ENCODE measurements at places on chromosomes 5 and 9. TPM values are rescaled to one million over a fixed set of nuclear protein-coding genes. Genes with fewer than 3 reads are reported as not detected.

DNA sequence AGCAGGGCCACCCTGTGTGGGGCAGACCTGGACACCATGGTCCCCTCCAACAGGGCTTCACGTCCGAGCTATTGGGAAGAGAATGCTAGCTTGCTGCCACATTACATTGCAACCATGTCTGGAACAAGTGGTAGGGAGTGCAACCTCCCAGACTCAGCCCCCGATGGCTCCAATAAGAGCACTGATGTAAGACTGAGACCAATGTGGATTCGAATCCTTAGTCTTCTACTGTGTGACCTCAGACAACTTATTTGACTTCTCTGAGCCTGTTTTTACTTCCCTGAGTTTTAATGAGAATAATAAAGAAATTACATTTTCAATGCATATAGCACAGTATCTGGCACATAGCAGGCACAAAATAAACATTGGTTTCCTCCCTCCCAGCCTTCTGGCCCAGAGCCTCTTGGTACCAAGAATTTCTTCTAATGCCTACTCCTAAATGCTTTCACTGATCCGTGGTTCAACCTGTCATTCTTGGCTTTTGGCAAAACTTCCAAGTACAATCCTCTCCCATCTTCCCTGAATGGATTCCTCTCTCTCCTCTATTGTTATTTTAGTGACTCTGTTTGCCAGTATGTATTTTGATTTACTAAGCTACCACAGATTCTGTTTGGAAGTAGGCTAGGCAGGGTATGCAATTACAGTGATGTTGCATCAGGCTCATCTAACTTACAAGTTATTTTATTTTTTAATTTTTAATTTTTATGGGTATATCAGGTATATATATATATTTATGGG lies 34.6 kb upstream of the COL15A1 start:
- no peak for DNase-seq
- no peak overlapping the region for H3K4me3 ChIP-seq

PPP1R26 gene
- 10.0 TPM for total RNA-seq

DNA sequence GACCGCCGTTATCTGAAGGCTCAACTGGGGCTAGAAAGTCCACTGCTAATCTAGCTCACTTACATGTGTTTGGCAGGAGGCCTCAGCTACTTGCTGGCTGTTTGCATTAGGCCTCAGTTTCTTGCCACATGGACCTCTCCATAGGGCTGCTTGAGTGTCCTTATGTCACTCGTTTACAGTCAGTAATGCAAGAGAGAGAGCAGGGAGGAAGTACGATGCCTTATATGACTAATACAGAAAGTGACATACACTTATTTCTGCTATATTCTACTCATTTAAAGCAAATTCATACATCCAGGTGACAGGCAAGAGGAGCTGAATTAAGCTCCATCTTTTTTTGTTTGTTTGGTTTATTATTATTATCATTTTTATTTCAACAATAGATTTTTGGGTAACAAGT lies 179.6 kb downstream of the LURAP1L start:
- no peaks in the 10 kb centered on the region for H3K27me3 ChIP-seq
- peaks cover 12% of the 10 kb centered on the region for H3K4me1 ChIP-seq
- no peak overlapping the region for H3K4me3 ChIP-seq
- H3K36me3 ChIP-seq: no peaks in the 10 kb centered on the region

GRCh38 chr5:170641589-170642031 lies 137.8 kb downstream of the KCNIP1 start:
- H3K4me3 ChIP-seq: no peak overlapping the region
- H3K4me1 ChIP-seq: no peaks in the 10 kb centered on the region
- no peaks in the 10 kb centered on the region for H3K27me3 ChIP-seq

DNA sequence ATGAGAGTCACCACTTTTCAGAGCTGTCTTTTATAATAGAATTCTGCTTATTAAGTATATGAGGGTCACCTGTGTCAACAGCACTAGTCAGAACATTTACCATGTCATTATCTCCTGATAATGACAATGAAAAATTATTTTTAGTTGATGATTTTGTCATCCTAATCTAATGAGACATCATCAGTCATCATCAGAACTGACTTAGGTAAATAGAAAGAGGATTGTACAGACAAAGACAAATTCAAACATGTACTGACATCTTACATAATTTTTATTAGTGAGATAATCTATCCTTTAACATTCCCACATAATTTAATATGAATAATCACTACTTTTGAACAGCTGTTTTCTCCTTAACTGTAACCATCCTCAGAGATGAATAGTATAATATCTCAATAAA lies 22.6 kb downstream of the CDH9 start:
- no peak overlapping the region for H3K4me3 ChIP-seq
- no peaks in the 10 kb centered on the region for H3K27me3 ChIP-seq
- H3K4me1 ChIP-seq: no peaks in the 10 kb centered on the region
- no peak for DNase-seq
- no peak overlapping the region for H3K27ac ChIP-seq

Data from sigmoid colon (tissue), 7 donors.